ENCODE measurements at places on chromosomes 12 and 14. TPM values are rescaled to one million over a fixed set of nuclear protein-coding genes. Genes with fewer than 3 reads are reported as not detected.
A peak's percentile ranks its signal among the peaks of the same experiment; 100 is the strongest.

DNA sequence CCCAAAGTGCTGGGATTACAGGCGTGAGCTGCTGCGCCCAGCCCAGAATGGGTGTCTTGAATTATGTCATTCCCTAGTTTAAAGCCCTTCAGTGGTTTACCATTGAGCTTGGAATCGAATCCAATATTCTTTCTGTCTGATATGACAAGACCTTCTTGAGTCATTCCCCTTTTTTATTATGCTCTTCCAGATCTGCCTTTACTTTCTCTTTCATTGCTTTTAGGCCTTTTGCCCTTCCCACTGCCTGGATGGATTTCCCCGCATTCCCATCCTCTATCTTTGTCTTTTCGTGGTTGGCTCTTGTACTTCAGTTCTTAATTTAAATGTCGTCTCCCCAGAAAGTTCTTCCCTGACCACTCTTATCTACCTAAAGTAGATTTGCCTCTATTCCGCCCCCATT lies 1.6 kb downstream of the TRAFD1 start:
- DNase-seq = no peak

GRCh38 chr12:110861729-110862128 lies 14.9 kb downstream of the CCDC63 start:
- DNase-seq = no peak

DNA sequence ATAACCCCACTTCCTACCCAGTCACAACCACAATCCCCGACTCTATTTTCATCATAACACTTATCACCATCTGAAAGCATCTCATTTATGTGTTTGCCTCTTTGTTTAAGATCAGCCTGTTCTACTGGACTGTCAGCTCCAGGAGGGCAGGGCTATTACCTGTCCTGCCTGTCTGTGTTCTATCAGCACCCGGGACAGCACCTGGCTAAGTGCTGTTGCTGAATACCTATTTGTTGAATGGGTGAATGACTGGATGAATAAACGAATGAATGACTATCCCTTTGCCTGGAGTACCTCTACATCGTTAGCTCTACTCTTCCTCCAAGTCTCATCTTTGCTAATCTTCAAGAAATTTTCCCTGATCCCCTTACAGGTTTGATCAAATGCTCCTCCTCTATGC lies 69.0 kb downstream of the WSCD2 start:
- DNase-seq = no peak

DNA sequence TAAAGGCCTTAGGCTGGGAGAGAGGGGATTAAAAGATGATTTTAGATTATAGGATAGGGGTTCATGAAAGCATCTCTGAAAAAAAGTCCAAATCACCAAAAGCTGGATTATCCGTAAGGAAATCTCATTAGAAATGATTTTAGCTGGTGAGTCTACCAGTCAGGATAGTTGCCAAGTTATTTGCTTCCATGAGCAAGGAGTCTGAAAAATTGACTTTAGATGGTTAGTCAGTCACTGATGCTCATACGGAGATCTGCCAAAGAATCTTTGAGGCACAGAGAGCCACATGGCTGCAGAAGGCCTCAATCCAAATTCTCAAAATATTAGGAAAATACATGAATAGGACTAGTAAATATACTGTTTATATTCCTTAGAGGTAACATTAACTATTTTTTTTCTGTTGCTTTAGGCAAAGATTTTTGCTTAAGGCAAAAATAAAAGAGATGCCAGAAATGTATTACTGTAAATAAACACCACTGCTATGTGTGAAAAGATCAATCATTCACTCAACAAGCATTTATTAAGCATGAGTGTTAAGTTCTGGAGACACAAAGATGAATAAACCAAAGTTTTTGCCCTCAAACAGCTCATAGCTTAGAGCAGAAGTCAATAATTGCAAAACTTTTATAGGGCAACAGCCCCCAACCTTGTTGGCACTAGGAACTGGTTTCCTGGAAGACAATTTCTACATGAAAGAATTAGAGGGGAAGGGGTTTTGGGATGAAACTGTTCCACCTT lies 105.2 kb downstream of the BBS10 start:
- DNase-seq = no peak

- DNase-seq = peak; percentile 98
These were observed 25.5 kb downstream of the SCARB1 start for GRCh38 chr12:124837958-124838803.

- peak; percentile 49 for DNase-seq
These were observed 5.5 kb downstream of the CSRNP2 start for GRCh38 chr12:51077930-51078329.

- no peak for DNase-seq
These were observed 39.8 kb downstream of the PPP1R12A start for GRCh38 chr12:79895071-79895470.

DNA sequence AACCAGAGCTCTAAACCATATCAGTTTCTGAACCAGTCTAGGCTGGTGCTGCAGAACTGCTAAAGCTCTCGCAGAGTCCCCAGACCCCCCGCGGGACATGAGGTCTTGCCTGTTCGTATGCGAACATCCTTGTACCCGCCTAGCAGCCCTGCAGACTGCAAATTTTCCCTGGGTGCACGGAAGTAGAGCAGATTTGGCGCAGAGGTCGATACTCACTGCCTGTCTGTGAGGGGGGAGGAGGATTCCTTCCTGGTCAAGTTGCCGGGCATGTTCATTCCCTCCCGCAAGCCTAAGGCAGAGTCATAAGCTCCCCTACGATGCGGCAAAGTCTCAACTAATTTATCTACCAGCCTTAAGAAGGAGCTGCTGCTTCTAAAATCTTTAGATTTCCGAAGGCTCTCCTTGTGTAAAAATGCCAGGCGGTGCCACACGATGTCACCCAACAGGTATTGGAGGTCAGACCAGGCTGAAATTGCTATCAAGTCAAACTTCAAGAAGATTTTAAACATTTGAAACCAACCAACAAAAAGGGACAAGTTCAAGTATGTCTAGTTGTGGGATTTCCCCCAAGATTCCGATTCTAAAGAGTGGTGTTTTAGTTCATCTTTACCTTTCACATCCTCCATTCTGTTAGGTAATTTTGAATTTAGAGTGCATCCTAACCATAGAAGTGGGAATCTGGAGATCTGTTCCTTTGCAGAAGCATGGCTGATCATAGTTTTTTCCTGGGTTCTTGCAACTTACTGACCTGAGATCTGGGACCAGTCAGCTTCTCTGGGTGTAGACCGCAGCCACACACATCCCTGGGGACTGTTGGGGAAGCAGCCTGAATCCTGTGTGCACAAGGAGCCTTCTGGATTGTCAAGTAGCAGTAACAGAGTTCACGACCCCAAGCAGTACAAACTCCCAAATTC lies 1.6 kb upstream of the PAX9 start:
- DNase-seq = no peak

GRCh38 chr14:68188174-68188573 lies 368.6 kb downstream of the RAD51B start:
- DNase-seq = no peak

GRCh38 chr14:53327716-53328115 lies 174.6 kb upstream of the DDHD1 start:
- no peak for DNase-seq

DNA sequence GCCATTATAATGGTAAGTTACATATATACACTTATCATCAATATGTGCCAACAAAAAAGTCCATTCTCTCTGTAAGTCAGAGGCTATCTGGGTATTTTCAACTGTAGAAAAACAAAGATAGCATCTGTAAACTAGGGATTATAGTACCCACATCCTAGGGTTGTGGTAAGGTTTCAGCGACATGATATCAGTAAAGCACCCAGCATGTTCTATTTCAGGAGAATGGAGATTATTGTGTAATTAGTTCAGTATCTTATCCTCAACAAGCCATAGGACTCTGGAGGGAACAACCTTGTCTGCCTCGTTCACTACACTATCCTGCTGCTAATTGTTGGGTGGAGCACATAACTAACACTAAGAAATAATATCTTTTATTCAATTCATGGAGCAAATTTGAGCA lies 19.7 kb upstream of the CKAP4 start:
- DNase-seq = no peak

DNA sequence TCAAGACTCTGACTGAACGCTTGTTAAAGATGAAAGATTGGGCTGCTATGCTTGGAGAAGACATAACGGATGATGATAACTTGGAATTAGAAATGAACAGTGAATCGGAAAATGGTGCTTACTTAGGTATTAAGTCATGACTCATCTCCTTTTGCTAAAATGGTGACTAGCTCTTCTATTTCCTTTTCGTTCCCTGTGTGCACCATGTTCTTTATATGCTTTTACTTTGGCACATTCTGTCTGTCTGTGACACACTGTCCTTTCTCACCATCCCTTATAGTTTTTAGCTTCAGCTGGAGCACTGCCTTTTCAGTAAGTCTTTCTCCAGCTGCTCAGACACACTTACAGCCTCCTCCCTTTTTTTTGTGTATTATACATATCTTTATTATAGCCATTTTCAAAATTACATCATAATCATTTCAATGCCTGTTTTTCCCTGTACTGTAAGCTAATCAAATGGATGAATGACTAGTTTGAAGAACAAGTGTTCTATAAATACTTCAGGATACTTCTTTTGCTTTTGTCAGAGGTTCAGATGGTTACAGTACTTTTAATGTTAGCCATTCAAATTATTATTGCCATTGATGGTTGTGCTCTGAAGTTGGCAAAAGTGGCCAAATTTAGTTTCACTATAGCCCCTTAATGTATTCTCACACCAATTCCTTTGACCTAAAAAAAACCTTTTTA lies 68.6 kb downstream of the MIA2 start:
- no peak for DNase-seq

The SLC6A15 gene
- 16.9 TPM for total RNA-seq

The NGB gene
- not detected for total RNA-seq

The C14orf39 gene
- total RNA-seq = not detected

The INHBC gene
- total RNA-seq = not detected

The SLC24A4 gene
- not detected for total RNA-seq

The AQP5 gene
- not detected for total RNA-seq

All from G401 (cell line).